Gastroesophageal sphincter (tissue), 4 donors: ENCODE measurements at places on chromosomes 11 and 22. TPM values are rescaled to one million over a fixed set of nuclear protein-coding genes. Genes with fewer than 3 reads are reported as not detected.

- ATAC-seq: no peak
These were observed 80.7 kb downstream of the ARHGAP20 start for GRCh38 chr11:110631551-110631950.

- no peak for ATAC-seq
These were observed 7.6 kb downstream of the MS4A3 start for GRCh38 chr11:60064111-60064510.

The HTR3B gene
- total RNA-seq: not detected

GRCh38 chr22:43257549-43257948 is 70.6 kb upstream of the TTLL12 start:
- ATAC-seq: peak; percentile 39

The SLC25A18 gene
- total RNA-seq: 1.6 TPM

DNA sequence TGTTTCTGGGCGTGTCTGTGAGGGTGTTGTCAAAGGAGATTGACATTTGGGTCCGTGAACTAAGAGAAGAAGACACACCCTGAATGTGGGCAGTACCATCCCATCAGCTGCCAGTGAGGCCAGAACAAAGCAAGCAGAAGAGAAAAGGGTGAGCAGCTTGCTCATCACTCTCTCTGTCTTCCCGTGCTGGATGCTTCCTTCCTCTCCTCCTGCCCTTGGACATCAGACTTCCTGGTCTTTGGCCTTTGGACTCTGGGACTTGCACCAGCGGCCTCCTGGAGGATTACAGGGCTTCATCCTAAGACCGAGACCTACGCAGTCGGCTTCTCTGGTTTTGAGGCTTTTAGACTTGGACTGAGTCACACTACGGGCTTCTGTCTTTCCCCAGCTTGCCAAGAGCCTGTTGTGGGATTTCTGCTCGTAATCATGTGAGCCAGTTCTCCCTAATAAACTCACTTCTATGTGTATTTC is 18.8 kb downstream of the APOL2 start:
- peak; percentile 78 for ATAC-seq

The DNAJB13 gene
- total RNA-seq: not detected

The TSPAN4 gene
- 113 TPM for total RNA-seq

DNA sequence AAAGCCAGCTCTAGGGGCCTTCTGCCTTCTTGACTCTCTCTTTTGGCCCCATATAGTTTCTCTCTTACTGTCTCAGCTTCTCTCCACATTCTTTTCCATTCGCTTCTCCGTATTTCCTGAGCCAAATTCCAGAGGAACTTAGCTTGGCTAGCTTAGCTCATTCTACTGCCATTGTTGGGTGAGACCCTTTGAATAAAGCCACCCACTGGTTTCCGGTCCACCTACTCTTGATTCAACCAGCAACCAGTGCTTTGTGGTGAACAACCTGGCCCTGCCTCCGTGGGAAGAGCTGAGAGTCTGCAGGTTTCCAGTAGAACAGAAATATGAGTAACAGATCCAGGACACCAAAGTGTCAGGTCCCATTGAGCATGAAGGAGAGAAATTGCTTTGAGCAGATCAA is 81.3 kb upstream of the ARHGAP20 start:
- ATAC-seq: no peak
